Hematopoietic multipotent progenitor cell (in vitro differentiated cells): ENCODE measurements at places on chromosomes 4 and X.

DNA sequence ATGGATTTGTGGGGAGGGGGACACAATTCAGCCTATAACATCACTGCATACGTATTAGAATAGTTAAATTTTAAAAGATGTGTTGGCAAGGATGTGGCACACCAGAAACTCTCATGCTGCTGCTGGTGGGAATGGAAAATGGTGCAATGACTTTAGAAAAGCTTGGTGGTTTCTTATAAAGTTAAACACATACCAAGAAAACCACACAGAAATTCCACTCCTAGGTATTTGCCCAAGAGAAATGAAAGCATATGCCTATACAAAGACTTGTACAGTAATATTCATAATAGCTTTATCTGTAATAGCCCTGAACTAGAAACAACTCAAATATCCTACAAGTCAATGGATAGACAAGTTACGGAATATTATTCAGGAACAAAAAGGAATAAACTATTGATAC, 71.3 kb upstream of the PDHA1 start:
- DNase-seq, result no peak

GRCh38 chrX:42129022-42129940, 205.9 kb upstream of the CASK start:
- DNase-seq, result no peak

- no peak for DNase-seq
Measured at GRCh38 chrX:91414713-91415112, 19.9 kb upstream of the PABPC5 start.

DNA sequence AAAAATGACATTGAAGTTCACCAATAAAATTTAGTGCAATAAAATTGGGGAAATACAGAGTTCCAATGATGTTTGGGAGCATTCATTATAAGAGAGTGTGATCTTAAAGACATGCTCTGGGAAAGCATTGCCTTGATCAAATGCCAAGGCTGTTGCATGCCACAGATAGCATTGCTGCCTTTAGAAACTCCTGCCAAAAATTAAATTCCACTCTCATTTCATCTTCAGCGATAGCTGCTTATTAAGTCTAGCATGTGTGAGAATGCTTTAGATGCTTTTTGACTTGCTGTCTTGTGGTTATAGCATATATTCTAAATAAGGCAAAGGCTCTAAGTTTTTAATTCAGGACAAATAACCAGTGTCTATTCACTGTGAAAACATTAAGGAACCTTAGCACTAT, 49.3 kb downstream of the NPNT start:
- no peak for DNase-seq

DNA sequence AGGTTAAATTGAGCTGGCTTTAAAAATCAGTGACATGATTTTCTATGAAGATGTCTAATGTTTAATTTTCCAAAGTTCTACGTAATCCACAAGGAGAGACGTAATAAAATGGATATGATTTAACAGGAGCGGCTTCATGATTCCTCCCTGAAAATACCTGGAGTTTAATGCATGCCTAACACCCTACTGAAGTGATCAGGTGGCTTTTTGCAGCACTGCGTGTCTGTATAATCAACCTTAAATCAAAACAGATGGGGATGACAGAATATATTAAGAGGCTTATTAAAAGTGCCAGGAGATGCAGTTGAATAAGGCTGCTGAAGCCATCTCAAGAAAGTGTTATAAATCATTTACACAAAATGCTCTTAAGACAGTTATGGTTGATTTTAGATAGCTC, 112.4 kb upstream of the TLR3 start:
- DNase-seq, result no peak

GRCh38 chr4:113969709-113970334, 9.6 kb downstream of the ARSJ start:
- DNase-seq, result no peak

GRCh38 chr4:14375816-14376215, 626.5 kb upstream of the CPEB2 start:
- DNase-seq, result no peak

DNA sequence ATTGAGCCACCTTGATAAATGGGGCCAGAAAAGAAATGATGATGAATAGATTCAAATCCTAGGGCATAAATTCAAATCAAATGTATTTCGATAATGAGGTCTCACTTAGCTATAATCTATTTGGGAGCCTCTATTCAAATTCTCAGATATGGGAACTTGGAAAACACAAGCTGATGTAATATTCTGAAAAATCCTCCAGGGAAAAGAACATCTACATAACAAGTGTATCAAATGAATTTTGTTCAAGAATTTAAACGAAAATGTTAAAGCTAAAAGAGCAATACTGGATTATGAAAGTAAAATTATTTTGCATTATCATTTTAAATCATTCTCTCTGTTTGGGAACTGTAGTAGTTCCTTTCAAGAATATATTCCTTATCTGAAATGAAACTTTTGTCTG, 38.9 kb upstream of the RAP1GDS1 start:
- no peak for DNase-seq

DNA sequence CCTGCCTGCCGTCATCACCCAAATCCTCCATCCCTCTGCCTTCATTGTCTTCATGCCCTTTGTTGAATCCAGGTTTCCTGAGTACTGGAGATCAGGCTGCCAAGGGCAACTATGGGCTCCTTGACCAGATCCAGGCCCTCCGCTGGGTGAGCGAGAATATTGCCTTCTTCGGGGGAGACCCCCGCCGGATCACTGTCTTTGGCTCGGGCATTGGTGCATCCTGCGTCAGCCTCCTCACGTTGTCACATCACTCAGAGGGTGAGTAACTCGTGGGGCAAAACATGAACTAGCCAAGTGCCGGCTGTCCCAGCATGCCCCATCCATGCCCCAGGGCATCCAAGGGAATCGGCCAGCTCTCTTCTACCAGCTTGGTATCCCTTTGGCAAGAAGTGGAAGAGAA, 19.4 kb downstream of the NLGN3 start:
- DNase-seq, result no peak

DNA sequence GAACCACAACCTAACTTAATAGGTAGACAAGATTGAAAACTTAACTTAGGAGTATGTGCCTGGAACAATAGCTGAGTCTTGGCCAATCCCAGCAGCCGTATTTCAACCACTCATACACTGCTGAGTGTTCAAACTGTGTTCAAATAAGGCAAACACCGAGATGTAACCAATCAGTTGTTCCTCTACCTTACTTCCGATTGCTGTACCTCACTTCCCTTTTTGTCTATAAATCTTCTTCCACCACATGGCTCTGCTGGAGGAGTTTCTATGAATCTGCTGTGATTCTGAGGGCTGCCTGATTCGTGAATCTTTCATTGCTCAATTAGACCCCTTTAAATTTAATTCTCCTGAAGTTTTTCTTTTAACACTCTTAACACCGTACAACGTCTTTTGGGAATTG, 108.0 kb downstream of the ANAPC4 start:
- peak; percentile 32 for DNase-seq

GRCh38 chr4:23747281-23747735, 142.5 kb downstream of the PPARGC1A start:
- no peak for DNase-seq

- no peak for DNase-seq
Measured at GRCh38 chr4:138439143-138439581, 197.0 kb upstream of the SLC7A11 start.

- DNase-seq, result peak; percentile 33
Measured at GRCh38 chrX:132023896-132024386, 839 bp downstream of the STK26 start.

GRCh38 chrX:153848325-153848724, 18.0 kb upstream of the PDZD4 start:
- no peak for DNase-seq

DNA sequence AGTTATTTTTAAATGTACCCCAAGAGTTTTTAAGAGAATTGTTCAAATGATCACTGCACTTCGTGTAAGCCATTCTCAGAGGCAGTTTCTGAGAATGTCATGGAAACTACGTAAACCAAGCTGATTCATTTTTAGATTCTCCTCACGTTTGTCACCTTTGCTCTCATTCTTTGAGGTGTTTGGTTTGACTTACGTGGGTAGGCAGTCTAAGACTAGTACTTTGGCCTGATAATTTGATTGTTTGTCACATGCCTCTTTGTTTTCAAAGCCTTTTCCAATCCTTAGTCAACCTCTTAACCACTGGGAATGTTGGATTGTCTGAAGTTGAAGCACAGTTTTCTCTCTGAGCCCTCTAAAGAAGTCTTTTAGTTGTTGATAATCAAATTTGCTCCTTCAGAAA, 10.5 kb downstream of the SEPTIN11 start:
- DNase-seq, result no peak

DNA sequence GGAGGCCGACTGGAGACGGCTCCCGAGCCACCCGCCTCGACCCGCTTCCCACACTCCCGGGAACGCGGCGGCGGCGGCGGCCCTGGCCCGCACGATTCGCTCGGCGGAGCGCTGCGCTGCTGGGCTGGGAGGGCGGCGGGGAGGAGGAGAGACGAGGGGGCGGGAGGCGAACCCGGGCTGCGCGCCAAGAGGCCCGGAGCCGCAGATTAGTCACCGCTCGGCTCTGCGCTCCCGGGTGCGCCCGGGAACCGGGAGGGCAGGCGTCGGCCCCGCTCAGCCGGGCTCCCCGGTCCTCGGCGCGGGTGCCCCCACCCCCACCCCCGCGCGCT, 11.2 kb upstream of the BCOR start:
- no peak for DNase-seq

DNA sequence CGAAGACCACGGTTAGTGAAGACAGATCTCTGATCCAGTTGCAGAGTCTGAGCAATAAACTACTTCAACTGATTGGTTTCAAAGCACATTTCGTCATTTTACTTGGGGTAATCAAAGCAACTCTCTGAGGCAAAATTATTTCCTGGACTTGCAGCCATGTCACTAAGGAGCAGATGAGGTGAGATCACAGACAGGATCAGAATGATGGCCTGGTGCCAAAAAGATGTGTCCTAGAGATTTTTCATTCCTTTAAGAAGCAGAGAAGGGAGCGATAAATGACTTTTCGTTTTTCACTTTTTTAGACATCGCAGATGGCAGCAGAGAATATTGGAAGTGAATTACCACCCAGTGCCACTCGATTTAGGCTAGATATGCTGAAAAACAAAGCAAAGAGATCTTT, 83.9 kb downstream of the PTTG2 start:
- no peak for DNase-seq

DNA sequence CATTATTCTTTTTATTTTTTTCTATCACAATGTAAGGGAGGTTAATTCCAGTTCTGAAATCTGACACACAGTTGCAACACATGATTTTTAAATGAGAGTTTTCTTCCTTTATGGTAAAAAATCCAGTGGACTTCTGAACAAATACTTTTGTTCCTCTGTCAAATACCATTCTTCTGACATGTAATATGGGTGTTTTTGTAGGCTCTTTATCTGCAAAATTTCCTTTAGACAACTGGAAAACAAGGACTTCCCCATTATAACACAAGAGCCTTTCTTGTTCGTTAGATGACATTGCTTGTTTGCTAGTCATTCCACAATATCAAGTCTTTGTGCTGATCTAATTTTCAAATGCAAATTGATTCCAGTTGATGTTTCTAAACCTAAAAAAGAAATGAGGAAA, 7.7 kb downstream of the FANCB start:
- no peak for DNase-seq

DNA sequence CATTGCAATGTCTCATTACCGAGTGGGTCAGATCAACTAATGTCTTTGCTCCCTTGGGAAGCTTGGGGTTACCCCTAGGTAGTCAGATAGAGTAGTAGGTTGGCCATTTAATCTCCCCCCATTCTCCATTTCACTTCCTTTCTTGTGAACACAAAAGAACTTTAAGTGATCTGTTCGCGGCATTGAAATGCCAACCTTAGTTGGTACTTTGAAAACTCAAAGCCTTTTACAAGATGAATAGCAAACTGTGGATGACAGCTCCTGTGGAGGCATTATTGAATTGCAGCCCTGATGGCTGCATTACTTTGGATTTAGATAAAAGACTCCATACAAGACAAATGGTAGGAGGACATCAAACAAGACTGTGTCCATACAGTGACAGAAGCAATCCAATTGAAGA, 469.1 kb downstream of the GBA3 start:
- no peak for DNase-seq

GRCh38 chr4:123616951-123617461, 220.4 kb downstream of the SPRY1 start:
- peak; percentile 84 for DNase-seq

DNA sequence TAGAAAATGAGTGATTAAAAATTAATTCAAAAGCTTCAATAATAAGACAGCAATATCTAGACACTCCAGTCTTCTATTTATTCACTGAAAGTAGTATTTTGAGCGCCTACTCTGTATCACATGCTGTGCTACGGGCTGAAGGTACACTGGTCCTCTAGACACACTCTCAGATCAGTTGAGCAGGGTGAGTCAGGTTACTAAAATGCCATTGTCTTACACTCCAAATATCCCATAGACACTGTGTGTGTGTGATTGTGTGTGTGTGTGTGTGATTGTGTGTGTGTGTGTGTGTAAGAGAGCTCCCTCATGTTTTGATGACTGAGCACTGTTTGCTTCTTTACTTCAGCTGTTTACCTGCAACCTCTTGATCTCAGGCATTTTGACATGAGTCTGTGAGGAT, 342.8 kb upstream of the BOD1L1 start:
- no peak for DNase-seq

DNA sequence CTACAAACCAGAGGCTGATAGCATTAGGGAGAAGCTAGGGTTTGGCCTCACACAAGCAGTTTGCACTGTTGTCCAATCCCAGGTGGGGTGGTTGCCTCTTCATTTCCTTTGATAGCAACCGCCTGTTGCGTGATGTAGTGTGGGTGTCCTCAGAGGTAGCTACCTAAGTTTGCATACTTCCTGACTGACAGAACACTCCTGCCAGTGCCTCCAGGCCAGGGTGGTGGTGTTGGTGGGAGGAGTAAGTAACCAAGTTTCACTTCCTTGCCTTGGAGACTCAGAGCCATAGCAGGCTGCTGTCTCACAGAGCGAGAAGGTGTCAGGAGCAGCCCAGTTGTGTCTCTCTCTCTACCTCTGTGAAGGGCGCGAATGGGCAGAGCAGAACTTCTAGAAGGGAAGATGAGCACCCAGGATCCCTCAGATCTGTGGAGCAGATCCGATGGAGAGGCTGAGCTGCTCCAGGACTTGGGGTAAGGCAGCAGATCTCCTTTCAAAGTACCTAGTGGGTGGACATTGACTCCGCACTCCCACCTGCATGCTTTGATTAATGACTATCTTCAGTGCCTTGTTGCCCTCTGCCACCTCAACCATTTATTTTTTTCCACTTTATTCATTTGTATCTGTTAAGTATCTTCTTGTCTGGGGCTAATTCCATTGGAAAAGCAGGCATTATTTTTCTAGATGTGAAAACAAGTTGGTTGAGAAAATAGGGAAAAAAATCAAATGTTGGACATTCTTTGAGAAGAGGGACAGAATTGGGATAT, at the start of gene DAPP1:
Gene DAPP1, plus strand, starts transcription at position 283 of the 764 bp plus-strand sequence. Its CDS starts 87 bp downstream, at position 370.
- DNase-seq, result peak; percentile 57

- DNase-seq, result no peak
Measured at GRCh38 chr4:61254406-61254805, 54.3 kb downstream of the ADGRL3 start.

DNA sequence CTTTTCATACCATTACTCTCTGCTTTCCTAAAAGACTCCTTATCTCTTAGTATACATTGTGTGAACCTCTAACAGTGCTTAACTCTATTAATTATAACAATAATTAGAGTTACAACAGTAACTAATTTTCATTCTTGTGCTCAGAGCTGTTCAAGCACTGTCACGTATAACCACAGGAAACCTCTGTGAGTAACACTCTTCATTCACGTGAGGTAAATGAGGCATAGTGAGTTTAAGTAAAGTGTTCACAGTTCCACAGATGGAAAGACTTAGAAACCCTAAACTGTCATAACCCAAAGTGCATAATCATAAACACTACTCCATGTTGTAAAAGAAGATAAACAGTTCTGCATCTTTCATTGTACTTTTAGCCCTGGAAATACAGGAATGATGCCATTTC, 222.4 kb downstream of the CCSER1 start:
- no peak for DNase-seq

GRCh38 chr4:40800064-40800463, 50.3 kb downstream of the NSUN7 start:
- DNase-seq, result no peak
